ENCODE measurements at places on chromosomes 5 and 9. TPM values are rescaled to one million over a fixed set of nuclear protein-coding genes. Genes with fewer than 3 reads are reported as not detected.

The NSA2 gene
- total RNA-seq: 116 TPM

The KLF4 gene
- 15.4 TPM for total RNA-seq

The TAF11L13 gene
- not detected for total RNA-seq

The FGFR4 gene
- total RNA-seq: 8.6 TPM

The LSM11 gene
- total RNA-seq: 26.8 TPM

The SV2C gene
- 3.1 TPM for total RNA-seq

The RNF14 gene
- total RNA-seq: 69.4 TPM

The CAVIN4 gene
- total RNA-seq: 31.4 TPM

The IRX2 gene
- 11.8 TPM for total RNA-seq

The PKD2L2 gene
- total RNA-seq: not detected

The FOXD4L3 gene
- total RNA-seq: not detected

The GFI1B gene
- total RNA-seq: 1.4 TPM

The INSL4 gene
- not detected for total RNA-seq

The OBP2B gene
- not detected for total RNA-seq

The CYLC2 gene
- total RNA-seq: not detected

Measured in camera-type eye (tissue), 1 donor.